ENCODE measurements at places on chromosomes 2 and 18.
A peak's percentile ranks its signal among the peaks of the same experiment; 100 is the strongest.

DNA sequence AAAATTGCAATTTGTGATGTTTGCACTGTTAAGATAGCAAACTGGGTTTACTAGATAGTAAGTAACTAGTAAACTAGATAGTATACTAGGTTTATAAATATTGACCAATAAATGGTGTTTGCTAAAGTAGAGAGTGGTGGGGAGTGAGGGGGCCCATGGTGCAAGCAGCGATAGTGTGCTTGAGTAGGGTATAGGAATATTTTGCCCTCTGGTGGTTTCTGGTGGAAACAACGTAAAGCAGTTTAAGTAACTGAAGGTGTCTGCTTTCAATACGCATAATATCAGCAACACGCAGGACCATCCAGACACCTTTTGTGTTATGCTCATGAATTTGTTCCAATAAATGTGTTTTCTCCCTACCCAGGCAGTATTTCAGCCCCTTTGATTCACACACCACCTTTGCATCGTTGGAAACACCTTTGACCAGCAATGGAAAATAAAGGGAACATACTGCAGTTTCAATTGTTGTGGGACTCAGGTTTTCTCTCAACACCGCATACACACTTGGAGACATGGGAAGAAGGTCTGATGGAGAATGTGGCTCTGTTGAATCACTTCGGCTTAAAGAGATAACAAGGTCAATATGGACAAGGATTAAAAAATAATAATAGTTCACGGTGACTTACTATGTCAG lies 16.7 kb upstream of the STAT1 start:
- no peak for DNase-seq

GRCh38 chr2:149715005-149715592 lies 127.5 kb upstream of the MMADHC start:
- no peak for DNase-seq

DNA sequence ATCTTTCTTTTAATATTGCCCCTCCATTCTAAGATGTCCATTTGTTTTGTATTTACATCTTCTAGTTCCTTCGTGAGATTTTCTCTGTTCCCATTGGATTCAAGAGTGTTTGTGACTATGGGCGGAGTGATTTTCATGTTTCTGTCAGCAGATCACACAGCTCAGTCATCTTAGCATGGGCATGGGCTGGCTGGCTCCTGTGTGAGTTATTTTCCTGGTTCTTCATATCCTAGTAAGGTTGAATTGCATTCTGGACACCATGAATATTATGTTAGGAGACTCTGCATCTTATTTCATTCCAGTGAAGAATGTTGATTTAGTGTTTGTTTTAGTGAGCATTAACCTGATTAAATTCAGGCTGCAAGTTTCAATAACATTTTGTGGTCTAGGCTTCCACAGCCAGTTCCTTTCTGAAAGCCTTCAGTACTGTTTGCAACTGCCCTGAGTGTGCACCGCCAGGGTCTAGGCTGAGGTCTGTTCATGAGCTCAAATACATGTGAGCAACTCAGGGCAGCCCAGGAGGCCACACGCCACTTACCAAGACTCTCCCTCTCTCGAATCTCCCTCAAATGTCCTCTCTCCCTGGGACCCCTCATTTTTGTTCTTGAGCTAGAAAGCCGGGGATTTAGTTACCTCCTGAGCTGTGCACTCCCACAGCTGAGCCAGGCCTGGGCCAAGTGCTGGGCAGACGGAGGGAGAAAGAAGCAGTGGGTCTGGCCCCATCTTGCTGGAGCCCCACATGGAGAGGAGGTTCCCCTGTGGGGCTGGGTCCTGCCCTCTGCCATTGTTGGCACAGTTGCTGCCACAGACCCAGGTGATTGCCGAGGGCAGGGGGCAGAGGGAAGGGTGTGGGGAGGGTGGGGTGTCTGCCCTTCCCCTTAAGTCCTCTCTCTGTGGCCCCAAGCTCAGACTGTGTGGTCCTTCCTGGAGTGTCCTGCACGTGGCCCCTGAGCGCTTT lies 145.9 kb downstream of the RTP5 start:
- no peak for DNase-seq

GRCh38 chr2:128300151-128301020 lies 18.3 kb downstream of the HS6ST1 start:
- DNase-seq = peak; percentile 18
